ENCODE measurements at places on chromosomes 12 and 14.

- DNase-seq = no peak
Observed at GRCh38 chr12:106178562-106178961, 39.8 kb upstream of the NUAK1 start.

- DNase-seq = no peak
Observed at GRCh38 chr12:81679614-81680013, 79.5 kb downstream of the PPFIA2 start.

- DNase-seq = no peak
Observed at GRCh38 chr12:10113075-10113474, 14.3 kb upstream of the CLEC1A start.

GRCh38 chr12:8081251-8081920 lies 688 bp upstream of the NECAP1 start:
- DNase-seq = no peak

GRCh38 chr14:80845856-80846255 lies 95.7 kb downstream of the CEP128 start:
- no peak for DNase-seq

DNA sequence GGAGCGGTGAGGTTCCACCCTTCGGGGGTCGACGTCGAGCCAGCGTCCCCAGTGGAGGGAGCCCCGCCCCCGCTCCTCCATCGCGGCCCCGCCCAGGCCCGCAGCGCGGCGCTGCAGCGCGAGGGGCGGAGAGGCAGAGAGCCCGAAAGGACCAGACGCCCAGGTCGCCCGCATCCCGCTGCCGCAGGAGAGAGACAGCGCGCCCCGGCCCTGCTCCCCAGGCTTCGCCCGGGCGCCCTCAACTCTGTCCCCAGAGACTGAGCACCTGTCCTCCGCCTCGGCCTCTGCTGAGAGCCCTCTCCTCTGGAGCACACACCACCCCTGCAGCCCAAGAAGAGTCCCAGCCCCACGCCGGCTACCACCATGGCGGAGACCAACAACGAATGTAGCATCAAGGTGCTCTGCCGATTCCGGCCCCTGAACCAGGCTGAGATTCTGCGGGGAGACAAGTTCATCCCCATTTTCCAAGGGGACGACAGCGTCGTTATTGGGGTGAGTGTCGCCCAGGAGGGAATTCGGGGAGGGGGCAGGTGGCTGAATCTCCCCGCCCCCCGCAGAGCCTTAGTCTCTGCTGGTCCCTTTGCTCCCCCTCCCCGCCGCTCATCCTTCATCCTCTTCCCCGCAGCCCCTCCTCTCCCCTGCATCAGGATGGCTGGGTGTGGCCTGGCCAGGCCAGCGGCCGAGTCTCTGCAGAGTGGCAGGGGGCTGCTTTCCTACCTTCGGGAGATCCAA lies at the start of gene KIF5A:
Gene KIF5A (plus strand): TSS at position 136 of the 732 bp plus-strand sequence. CDS start 228 bp downstream, at position 364.
- no peak for DNase-seq

DNA sequence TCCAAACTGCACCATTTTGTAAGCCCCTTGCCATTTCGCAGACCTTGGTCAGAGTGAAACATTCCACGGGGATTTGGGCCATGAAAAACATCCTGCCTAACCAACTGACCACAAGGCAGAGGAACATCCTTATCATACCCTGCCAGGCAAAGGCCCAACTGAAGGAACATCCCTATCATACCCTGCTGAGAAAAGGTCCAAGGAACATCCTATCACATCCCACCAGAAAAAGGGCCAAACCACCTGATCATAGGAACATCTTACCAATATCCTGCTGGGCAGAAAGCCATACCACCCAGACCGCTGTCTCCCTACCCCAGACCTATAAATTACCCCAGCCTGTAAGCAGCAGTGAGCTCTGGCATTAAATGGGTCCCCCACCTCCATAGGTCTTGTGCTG lies 19.4 kb upstream of the LRRC9 start:
- no peak for DNase-seq

DNA sequence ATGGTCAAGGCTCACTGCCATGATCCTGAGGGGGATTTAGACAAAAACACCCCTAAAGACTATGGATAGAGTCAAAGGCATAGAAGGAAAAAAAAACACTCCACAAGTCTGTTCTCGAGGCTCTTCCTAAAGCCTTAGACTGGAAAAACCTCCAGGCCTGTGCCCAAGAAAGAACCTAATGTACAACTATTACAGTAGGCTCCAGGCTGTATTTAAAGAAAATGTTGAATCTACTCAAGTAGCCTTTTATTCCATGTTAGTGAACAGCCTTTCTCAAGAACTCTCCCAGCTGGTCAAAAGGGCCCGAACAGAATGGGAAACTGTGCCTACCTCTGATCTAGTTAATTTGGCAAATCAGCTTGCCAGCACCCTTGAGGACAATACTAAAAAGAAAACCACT lies 28.3 kb downstream of the GNPTAB start:
- DNase-seq = no peak

DNA sequence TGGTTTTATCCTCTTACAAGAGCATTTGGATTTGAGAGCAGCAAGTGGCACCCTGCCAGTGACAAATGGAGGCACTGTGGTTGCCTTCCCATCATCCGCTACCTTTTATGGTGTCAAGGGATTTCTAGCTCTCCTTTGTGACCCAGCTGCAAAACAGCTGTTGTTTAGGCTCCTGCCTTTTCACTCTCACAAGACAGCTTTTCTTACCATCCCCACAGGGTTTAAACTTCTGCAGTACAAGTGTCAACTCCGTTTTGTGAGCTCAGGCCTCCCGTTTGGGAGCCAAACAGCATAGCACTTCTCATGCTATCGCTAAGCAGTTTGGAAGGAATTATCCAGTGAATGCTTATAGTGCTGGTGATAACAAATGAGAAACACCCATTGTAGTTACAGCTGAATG lies 331.4 kb downstream of the TMTC2 start:
- no peak for DNase-seq

DNA sequence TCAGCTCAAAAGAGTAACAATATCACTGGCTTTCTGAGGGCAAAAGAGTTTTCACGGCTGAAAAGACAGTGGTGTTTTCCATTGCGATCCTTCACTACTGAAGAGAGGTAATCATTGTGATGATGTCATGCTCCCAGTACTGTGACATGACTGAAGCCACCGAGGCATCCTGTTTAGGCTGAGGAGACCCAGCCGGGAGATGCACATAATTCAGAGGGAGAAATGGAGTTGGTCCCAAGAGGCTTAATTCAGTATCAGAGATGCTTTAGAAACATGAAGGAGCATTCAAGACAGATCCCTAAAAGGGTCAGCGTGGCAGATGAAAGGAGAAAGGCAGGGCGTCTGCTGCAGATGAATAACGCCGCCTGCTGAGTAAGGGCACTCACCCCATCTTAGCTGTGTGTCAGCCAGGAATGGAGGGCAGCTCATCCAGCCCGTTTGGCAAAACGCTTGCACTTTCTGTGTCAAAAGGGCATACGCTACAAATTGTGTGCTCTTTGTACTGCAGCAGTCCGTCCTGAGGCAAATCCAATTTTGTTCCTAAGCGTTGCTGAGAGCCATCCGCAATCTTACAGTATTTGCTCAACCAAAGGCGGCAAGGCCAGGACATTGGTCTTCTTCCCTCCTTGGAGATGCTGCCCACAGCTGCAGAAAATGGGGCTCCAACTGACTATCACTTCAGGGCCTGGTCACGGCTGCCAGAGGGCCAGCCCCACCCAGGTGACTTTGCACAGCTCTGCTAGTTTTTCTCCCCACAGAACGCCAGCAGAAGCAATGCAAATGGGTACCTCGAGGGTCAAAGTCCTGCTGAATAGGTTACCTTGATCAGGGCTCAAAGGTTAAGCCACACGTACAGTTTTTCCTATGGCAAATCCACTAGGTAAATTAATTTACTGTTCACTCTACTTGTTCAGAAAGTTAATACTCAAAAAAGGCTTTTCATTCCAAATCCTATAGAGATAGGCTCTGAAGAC lies 23.5 kb downstream of the CCDC92 start:
- no peak for DNase-seq

DNA sequence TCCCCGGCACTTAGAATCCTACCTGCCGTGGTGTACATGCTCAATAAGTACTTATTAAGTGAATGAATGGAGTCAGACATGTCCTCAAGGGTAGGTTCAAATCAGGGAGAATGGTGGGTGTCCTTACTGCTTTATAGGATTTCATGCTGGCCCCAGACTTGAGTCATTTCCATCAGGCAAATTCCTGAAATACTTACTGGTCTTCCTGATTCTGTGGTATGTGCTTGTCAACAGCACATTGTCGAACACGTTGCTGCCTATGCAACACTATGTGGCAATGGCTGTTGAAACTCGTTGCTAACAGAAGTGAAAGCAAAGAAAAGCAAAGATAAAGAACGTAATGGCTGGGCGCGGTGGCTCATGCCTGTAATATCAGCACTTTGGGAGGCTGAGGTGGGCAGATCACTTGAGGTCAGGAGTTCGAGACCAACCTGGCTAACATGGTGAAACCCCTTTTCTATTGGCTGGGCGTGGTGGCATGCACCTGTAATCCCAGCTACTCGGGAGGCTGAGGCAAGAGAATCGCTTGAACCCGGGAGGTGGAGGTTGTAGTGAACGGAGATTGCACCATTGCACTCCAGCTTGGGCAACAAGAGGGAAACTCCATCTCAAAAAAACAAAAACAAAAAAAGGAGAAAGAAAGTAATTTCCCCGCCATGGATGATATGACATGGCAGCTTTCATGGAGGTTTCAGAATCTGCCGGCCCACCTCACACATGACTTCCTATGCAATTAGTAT lies 214.9 kb downstream of the ZFP36L1 start:
- DNase-seq = no peak

DNA sequence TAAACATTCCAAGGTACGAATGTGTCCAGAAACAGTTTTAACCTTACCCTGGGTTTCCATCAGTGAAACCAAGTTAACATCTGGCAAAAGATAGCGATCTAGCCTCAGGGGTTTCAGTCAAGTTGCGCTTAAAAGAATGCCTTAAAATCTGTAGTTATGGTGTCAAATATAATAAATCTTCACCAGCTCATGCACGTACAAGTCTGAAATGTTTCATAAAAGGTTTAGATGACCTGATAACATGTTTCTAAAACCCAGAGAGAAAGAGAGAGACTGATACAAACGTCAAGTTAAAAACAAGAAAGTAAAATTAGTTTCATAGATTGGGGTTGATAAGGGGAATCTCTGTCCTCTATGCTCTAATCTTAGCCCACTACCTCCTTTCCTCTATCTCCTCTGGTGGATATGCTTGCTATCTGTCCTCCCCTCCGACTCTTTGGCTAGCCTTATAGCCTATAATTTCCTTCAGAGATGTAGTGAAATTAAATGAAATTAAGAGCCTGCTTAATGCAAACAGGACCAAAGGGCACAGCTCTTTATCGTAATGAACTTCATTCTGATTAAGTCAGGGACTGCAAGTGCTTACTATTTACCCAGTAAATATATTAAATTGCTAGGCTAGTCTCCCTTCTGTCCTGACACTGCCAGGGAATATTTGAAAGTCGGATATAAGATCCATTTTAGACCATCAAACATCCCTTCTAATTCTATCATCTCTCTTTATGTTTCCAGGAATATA lies 18.4 kb upstream of the FOS start:
- DNase-seq = no peak
